Naive thymus-derived CD4-positive, alpha-beta T cell (primary cell): ENCODE measurements at places on chromosomes 2 and 18. TPM values are rescaled to one million over a fixed set of nuclear protein-coding genes. Genes with fewer than 3 reads are reported as not detected.
A peak's percentile ranks its signal among the peaks of the same experiment; 100 is the strongest.

The ALPP gene
- not detected for polyA plus RNA-seq

The ATP6V1B1 gene
- not detected for polyA plus RNA-seq

The LYG2 gene
- not detected for polyA plus RNA-seq

The ITGB6 gene
- not detected for polyA plus RNA-seq

The ONECUT2 gene
- polyA plus RNA-seq, result not detected

The C2orf66 gene
- not detected for polyA plus RNA-seq

The TEX44 gene
- not detected for polyA plus RNA-seq

The SEPTIN10 gene
- polyA plus RNA-seq, result 0.53 TPM

The C2orf92 gene
- 0.66 TPM for polyA plus RNA-seq

GRCh38 chr2:232970051-232970450 is 43.0 kb downstream of the NGEF start:
- H3K27ac ChIP-seq, result no peak overlapping the region
- DNase-seq, result no peak
- no peaks in the 10 kb centered on the region for H3K4me1 ChIP-seq
- H3K36me3 ChIP-seq, result no peaks in the 10 kb centered on the region
- no peaks in the 10 kb centered on the region for H3K27me3 ChIP-seq

DNA sequence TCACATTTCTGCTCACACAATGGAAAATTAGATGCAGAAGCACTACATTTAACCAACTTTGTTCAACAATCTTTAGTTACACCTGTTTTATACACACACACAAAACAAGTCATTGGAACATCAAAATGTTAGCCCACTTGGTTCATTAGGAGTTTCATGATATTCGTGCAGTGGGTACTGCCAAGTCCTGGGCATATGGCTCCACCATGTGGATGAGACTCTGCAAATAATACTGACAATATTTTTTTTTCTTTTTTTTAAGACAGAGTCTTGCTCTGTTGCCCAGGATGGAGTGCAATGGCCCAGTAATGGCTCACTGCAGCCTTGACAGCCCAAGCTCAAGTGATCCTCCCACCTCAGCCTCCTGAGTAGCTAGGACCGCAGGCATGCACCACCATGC is 34.5 kb upstream of the GRB14 start:
- H3K36me3 ChIP-seq, result no peaks in the 10 kb centered on the region
- DNase-seq, result no peak
- no peaks in the 10 kb centered on the region for H3K4me1 ChIP-seq
- H3K27me3 ChIP-seq, result no peaks in the 10 kb centered on the region
- no peak overlapping the region for H3K27ac ChIP-seq
- H3K4me3 ChIP-seq, result no peak overlapping the region

DNA sequence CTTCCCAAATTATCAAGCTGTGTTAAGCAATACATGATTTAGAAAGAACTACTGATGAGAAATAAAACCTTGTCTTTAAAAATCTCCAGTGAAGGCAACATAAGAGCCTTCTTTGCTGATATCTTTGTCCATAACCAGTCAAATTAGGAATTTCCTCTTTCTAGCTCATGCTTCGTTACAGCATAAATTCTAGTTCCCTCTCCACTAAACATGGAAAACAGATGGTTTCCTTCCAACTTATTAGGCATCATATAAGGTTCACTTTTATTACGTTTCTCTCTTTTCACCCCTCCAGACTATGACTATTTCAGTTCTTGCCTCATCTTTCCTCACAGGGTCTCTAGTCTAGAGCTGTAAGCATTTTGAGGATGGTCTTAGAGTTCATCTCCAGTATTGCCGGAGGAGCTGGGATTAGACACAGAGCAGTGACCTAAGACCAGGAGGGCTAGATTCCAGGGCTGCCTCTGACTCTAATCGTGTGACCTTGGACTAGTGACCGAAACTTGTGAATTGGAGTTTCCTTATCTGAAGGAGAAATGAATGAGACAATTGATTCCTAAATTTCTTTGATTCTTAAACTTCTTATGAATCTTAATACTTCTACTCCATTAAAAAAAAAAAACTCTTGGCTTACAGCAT is 195.5 kb upstream of the APCDD1 start:
- no peak overlapping the region for H3K4me3 ChIP-seq
- no peaks in the 10 kb centered on the region for H3K36me3 ChIP-seq
- H3K27me3 ChIP-seq, result no peaks in the 10 kb centered on the region
- DNase-seq, result no peak
- H3K27ac ChIP-seq, result no peak overlapping the region
- H3K4me1 ChIP-seq, result no peaks in the 10 kb centered on the region

GRCh38 chr18:58046093-58046793 is 2.2 kb downstream of the NEDD4L start:
- H3K4me1 ChIP-seq, result no peaks in the 10 kb centered on the region
- H3K36me3 ChIP-seq, result no peaks in the 10 kb centered on the region
- H3K4me3 ChIP-seq, result no peak overlapping the region

GRCh38 chr2:204184226-204184625 is 247.7 kb downstream of the ICOS start:
- no peaks in the 10 kb centered on the region for H3K4me1 ChIP-seq
- no peak overlapping the region for H3K27ac ChIP-seq
- H3K36me3 ChIP-seq, result no peaks in the 10 kb centered on the region
- DNase-seq, result no peak

DNA sequence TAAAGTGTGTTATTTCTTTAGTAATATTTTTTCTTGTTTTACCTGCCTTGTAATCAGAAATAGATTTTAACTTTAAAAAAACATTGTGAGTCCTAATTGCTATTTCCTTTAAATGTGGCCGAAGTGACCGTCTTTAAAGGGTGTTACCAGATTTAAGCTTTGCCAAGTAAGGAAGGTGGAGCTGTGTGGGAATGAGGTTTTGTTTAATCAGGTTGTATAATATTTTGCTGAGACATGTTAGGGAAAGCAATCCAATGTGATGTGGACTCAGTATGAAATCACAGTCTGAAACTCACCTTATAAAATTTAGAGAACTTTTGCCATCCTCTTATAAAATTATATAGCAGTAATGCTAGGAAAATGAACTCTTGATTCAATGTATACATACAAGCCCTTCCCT is 32.9 kb upstream of the ITPRID2 start:
- no peaks in the 10 kb centered on the region for H3K4me1 ChIP-seq
- H3K27me3 ChIP-seq, result no peaks in the 10 kb centered on the region
- DNase-seq, result no peak
- H3K27ac ChIP-seq, result no peak overlapping the region

- no peaks in the 10 kb centered on the region for H3K27me3 ChIP-seq
- no peak overlapping the region for H3K4me3 ChIP-seq
- no peaks in the 10 kb centered on the region for H3K36me3 ChIP-seq
- DNase-seq, result no peak
Measured at GRCh38 chr2:101521487-101521886, 46.6 kb upstream of the RFX8 start.

GRCh38 chr2:30400151-30400954 is 46.7 kb upstream of the LCLAT1 start:
- H3K27me3 ChIP-seq, result no peaks in the 10 kb centered on the region
- peaks cover 13% of the 10 kb centered on the region for H3K4me1 ChIP-seq
- no peak for DNase-seq
- H3K27ac ChIP-seq, result no peak overlapping the region
- no peaks in the 10 kb centered on the region for H3K36me3 ChIP-seq

- no peaks in the 10 kb centered on the region for H3K27me3 ChIP-seq
- H3K36me3 ChIP-seq, result no peaks in the 10 kb centered on the region
- H3K4me1 ChIP-seq, result no peaks in the 10 kb centered on the region
- H3K4me3 ChIP-seq, result no peak overlapping the region
- no peak overlapping the region for H3K27ac ChIP-seq
Measured at GRCh38 chr2:155714983-155715382, 617.5 kb downstream of the NR4A2 start.

DNA sequence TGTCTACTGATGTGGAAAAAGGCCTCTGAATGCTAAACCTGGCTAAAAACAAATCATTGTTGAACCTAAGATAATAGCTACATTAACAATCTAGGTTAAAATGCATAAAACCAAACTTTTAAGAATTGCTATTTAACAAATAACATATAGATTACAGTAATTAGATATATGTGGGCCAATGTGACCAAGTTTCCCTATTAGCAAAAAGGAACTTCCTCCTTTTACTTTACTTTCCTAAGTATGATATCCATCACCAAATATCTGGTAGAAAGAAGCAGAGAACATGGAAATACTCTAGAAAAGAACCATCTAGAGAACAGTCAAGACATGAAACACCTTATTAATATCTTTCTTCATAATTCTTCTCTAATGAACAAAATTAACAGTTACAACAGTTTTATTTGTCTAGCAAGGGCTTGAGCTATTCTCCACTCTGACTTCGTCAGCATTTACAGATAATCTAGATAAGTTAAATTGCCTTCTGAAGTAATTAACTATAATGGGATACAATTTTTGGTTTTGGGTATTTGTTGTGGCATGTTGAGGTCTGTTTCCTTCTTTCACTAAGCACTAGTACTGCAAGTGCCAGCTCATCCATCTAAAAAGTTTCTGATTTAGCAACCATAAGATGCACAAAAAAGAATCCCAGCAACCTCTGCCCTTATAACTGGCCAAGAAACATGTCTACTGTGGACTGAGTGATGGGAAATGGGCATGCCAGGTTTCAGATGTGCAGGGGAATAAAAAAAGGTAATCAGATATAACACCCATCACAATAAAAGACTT is 53.3 kb downstream of the MEMO1 start:
- no peak overlapping the region for H3K4me3 ChIP-seq
- H3K4me1 ChIP-seq, result peaks cover 8% of the 10 kb centered on the region
- H3K27ac ChIP-seq, result no peak overlapping the region
- no peaks in the 10 kb centered on the region for H3K27me3 ChIP-seq
- no peak for DNase-seq

GRCh38 chr2:69642709-69643601 is 584 bp downstream of the AAK1 start:
- no peaks in the 10 kb centered on the region for H3K36me3 ChIP-seq
- H3K4me3 ChIP-seq, result peak overlapping the region; percentile 80
- no peaks in the 10 kb centered on the region for H3K27me3 ChIP-seq
- DNase-seq, result peak; percentile 43
- H3K27ac ChIP-seq, result peak overlapping the region; percentile 86
- H3K4me1 ChIP-seq, result peaks cover 48% of the 10 kb centered on the region

DNA sequence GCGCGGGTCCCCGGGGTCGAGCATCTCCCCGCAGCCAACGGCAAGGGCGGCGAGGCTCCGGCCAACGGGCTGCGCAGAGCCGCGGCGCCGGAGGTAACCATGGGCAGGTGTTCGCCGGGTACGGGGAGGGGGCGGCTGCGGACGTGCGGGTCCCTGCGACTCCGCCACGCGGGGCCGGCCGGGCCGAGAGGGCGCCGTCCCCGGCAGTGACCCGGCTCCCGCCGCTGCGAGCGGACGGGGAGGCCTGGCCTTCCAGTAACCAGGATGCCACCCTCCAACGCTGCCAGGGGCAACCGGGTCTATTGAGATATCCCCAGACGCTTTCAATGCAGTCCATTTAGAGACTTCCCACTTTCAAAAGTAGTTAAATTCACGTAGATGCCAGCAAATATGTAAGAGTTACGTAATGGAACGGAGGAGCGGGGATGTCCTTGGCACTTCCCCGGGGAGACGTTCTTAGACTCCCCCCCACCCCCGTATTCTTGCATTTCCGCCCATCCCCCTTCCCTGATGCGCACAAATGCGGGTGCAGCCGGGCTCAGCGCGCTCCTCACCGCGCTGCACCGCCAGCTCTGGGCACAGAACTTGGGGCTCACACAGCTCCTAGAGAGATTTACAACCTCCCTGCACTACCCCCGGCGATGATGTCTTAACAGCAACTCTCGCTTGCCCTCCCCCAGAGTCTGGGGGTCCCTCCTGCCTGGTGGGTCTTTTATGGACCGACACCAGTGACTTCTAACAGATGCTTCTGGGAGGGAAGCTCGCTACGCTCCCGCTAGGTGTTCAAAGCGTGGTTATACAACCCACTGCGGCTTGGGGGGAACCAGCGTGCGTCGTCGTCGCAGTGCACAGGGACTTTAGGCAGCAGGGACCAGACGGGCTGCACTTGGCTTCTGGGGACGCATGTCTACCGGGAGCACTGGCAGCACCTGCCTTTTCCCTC is 657 bp downstream of the SGPP2 start:
- no peak overlapping the region for H3K27ac ChIP-seq
- peaks cover 5% of the 10 kb centered on the region for H3K4me1 ChIP-seq
- no peaks in the 10 kb centered on the region for H3K27me3 ChIP-seq
- DNase-seq, result no peak
- H3K36me3 ChIP-seq, result no peaks in the 10 kb centered on the region

DNA sequence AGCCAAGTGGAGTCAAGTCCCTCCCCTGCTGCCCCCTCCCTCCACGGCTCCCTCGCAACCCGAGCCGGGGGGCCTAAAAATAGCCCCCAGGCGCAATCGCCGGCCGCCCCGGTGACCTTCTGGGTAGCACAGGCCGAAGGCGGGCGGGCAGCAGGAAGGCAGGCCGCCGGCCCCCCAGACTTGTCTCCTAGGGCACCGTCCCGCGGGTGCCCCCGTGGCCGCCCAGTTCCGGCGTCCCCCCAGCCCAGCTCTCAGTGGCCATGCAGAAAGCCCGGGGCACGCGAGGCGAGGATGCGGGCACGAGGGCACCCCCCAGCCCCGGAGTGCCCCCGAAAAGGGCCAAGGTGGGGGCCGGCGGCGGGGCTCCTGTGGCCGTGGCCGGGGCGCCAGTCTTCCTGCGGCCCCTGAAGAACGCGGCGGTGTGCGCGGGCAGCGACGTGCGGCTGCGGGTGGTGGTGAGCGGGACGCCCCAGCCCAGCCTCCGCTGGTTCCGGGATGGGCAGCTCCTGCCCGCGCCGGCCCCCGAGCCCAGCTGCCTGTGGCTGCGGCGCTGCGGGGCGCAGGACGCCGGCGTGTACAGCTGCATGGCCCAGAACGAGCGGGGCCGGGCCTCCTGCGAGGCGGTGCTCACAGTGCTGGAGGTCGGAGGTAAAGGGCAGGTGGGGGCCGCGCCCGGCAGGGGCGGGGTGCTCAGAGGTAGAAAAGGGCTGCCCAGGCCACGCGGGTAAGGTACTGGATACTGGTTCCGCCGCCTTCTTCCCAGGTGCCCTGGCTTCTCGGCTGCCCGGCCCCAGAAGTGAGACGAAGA is at the start of gene SPEG:
TSS of gene SPEG (plus strand) at position 126 of the 808 bp plus-strand sequence. CDS start at position 261, 135 bp downstream.
- H3K4me1 ChIP-seq, result no peaks in the 10 kb centered on the region
- no peak within 1 kb of the TSS for H3K27ac ChIP-seq
- no peaks in the 10 kb centered on the region for H3K36me3 ChIP-seq
- no peak for DNase-seq

- H3K4me1 ChIP-seq, result peaks cover 31% of the 10 kb centered on the region
- peak within 1 kb of the TSS; percentile 72 for H3K4me3 ChIP-seq
- peaks cover 5% of the 10 kb centered on the region for H3K36me3 ChIP-seq
- peak; percentile 78 for DNase-seq
Measured at GRCh38 chr18:32091724-32092421, at the start of gene RNF138. Gene RNF138, plus strand, starts transcription at chr18:32091874. Its CDS starts 903 bp downstream, at chr18:32092777.

DNA sequence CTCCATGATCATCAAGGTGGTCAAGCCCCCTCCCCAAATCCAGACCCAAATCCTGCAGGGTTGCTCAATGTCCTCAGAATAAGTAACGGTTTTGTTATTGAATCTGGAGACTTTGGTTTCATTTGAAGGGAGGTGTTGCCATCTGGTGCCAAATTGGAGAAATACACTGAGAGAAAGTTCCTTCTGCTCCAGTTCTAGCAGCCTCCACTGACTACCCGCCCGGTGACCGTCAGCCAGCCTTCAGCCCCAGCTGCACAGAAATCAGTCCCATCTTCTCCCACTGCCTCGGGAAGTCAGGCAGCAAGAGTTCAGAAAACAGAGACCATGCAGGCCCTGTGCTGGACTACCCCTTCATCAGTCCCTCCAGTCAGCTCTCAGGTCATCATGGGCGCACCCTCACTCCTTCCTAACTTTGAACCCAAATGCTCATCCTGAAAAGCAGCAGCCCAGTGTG is 38.7 kb downstream of the PKDCC start:
- H3K4me1 ChIP-seq, result no peaks in the 10 kb centered on the region
- DNase-seq, result no peak
